ENCODE measurements at places on chromosomes 1 and 21.

DNA sequence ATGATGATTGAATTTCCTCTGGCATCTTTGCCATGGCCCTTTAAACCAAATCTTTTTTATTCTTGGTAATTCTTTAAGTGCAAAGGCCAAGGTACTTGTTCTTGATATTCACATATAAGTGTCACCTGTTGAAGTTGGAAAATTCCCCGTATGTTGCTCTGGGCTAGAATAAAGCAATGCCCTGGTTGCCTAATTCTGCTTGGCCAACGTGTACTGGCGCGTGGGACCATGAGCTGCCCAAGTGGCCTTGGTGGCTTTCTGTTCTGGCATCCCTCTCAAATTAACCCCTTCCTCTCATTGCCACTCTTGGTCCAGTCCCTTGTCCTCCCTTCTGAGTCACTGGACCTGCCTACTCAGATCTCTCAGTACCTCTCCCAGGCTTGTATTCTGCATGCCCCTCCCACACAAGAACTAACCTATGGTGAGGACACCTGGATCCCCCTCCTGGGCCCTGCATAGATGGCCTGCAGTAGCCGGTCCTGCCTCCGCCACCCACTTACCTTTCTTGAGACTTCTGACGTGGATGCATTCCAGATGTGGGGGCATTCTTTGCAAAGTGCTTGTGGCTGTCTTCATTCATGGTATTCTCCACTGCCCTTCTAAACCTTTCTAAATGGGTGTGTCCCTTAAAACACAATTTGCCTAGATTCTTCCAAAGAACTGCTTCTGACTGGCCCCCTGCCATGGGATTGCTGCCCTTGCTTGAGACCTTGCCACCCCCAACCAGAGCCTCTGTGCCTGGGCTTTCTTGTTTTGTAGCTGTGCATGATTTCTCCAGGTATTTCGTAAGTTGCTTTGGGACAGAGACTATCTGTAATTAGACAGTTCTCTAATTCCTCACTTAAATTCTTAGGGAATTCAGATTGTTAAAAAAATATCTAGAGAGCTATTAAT, 152.4 kb downstream of the GALNT2 start:
- DNase-seq, result no peak

DNA sequence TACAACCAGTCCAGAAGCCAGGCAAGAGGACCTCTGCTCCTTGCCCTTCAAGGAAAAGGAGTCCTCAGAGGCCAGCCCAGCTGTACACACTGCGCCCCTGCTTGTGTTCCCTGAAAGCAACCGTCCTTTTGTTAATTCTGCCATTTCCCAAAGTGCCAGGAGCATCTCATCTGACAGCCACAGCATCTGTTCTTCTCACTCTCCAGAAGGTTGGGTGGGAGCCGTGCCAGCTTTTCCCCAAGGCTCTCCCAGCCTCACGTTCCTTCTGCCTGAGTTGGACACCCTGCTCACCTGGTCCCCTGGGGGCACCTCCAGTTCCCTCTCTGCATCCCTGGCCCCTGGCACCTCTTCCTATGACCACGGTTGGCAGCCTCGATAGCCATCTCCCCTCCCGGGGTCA, 10.5 kb upstream of the CNTN2 start:
- DNase-seq, result no peak

GRCh38 chr1:12851779-12852178, 3.3 kb upstream of the HNRNPCL1 start:
- DNase-seq, result no peak

DNA sequence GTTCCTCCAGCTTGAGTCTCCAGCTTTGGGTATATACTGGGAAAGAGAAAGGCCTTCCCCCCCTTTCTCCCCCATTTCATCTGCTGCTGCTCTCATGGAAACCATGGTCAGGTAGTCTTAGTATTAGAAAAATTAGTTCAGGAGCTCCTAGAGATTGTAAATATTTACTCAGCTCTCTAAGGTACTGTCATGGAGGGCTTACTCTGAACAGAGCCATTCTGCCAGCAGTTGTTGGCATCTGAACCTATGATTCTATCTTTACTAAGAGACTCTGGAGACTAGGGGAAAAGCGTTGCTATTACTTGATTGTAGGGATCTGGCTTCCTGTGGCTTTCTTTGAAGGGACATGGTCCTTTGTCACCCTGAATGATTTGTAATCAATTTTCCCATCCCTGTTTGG, 6.1 kb downstream of the INTS3 start:
- no peak for DNase-seq

DNA sequence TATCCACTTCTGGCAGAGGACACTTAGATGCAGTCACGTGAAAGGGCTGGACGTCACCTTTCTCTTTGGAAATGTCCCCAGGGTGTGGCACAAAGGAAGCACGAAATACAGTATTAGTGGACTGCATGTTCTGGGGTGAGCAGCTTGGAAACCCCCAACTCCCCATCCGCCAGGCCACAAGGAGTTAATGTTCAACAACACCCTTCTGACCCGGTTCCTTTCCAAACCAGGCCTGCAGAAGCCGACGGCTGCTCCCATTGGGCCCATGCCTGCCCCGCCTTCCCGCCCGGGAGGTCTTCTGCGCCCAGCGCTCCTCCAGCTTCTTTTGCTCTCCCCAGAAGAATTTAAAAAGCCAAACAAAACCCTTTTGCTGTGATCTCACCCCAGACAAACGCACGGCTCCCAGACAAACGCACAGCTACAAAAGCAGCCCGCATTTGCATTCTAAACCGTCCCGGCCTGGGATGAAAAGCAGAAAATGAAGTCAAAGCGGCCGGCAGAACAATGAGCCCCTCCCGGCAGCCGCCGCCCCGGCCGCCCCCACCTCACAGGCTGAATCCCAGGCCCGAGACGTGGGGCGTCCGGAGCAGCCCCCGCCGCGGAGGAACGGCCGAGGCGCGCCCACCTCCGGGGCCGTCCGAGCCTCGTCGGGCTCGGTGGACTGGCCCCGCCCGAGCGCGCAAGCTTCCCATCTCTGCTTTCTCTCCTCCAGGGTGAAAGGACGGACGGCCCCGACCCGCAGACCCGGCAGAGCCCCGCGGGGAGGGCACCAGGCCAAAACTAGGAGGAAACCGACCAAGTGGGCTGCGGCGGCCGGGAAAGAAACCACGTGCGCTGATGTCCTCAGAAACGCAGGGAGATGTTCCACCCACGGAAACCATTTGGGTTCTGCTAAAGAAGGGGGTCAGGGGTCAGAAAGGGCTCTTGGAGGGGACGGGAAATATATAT, 101.9 kb downstream of the PLPP3 start:
- peak; percentile 46 for DNase-seq

- no peak for DNase-seq
These were observed 105.2 kb upstream of the APP start for GRCh38 chr21:26275801-26276200.

DNA sequence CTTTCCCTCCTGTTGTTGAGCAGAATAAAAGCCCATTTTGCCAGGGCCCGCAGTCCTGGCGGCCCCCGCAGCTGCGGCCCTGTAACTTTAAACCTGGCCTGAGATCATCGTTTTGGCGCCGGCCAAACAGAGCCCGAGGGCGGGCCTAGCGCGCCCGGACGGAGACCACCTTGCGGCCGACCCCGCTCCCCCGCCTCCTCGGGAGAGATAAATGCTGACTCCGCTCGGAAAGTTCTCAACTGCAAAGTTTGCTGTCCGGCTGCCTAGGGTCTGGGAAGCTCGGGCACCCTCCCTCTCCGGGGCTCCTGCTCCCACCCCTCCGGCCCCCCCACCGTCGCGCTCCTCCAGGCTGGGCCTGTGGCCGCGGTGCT, at the start of gene PDPN:
PDPN (plus strand) TSS at position 238 of the 371 bp plus-strand sequence. CDS start 202 bp downstream, outside the sequence.
- DNase-seq, result peak; percentile 82

- no peak for DNase-seq
These were observed 11.5 kb downstream of the KNCN start for GRCh38 chr1:46539972-46540371.

DNA sequence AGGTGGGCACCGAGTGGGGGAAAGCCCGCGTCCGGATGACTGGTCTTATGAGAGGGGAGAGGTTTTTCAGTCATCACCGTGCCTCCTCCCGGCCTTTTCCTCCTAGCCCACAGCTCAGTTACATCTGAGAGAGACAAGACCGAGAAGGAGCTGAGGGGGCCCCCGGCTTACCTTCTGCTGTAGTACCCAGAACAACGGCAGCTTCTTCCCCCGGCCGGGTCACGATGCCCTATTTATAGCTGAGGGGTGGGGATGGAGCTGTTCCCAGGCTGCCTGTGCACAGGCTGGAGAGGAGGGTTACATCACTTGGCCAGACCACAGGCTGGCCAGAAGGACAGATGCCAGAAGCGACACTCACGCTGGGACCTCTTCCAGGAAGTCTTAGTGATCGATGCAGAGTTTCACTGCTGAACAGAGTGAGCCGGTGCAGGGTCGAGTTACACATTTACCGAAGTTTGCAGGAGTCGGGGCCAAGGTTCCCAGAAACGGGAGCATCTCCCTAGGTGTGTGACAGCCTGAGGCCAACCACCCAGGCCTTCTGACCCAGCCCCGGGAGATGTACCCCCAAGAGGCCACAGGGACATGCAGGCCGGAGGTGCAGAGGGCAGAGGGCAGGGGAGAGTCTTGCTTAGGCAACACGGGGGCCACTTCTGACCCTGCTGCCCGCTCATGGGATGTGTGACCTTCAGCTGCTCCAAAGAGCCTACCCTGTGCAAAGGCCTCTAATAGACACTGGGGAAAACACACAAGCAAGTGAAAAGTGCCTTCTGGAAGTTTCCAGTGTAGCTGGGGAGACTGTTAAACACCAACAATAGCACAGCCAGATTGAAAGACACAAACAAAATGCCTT, at the start of gene AGT:
AGT (minus strand) TSS at position 208 of the 850 bp plus-strand sequence. CDS start 3,299 bp downstream, outside the sequence.
- DNase-seq, result no peak
